ENCODE measurements at places on chromosomes 11 and 22.
A peak's percentile ranks its signal among the peaks of the same experiment; 100 is the strongest.

GRCh38 chr11:16160146-16160545 is 196.2 kb downstream of the SOX6 start:
- no peak for DNase-seq

GRCh38 chr11:63929616-63930015 is 9.2 kb upstream of the NAA40 start:
- DNase-seq: no peak

DNA sequence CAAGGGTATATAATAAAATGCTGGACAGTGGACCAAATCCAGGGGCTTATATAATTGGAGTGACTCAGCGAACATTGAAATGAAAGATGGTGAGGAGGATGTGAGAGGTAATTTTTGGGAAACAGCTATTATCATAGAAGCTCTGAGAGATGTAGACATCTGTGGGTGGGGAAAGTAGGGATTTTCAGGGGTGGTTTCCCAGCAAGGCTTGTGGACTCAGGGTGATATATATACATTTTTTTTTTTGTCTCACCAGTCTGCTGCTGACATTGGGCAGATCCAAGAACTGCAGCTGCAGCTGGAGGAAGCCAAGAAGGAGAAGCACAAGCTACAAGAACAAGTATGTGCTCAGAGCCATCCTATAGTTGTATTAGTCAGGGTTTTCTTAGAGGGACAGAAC is 208.1 kb downstream of the MYO18B start:
- DNase-seq: no peak

GRCh38 chr11:32391956-32392553 is 43.3 kb downstream of the WT1 start:
- DNase-seq: no peak

GRCh38 chr11:120658071-120658423 is 146.5 kb downstream of the GRIK4 start:
- DNase-seq: no peak

- no peak for DNase-seq
These were observed 1017.9 kb downstream of the TBC1D22A start for GRCh38 chr22:47780281-47780875.

- no peak for DNase-seq
These were observed 16.0 kb downstream of the RASD2 start for GRCh38 chr22:35556666-35557065.

GRCh38 chr22:36467946-36468345 is 13.5 kb downstream of the TXN2 start:
- DNase-seq: no peak

DNA sequence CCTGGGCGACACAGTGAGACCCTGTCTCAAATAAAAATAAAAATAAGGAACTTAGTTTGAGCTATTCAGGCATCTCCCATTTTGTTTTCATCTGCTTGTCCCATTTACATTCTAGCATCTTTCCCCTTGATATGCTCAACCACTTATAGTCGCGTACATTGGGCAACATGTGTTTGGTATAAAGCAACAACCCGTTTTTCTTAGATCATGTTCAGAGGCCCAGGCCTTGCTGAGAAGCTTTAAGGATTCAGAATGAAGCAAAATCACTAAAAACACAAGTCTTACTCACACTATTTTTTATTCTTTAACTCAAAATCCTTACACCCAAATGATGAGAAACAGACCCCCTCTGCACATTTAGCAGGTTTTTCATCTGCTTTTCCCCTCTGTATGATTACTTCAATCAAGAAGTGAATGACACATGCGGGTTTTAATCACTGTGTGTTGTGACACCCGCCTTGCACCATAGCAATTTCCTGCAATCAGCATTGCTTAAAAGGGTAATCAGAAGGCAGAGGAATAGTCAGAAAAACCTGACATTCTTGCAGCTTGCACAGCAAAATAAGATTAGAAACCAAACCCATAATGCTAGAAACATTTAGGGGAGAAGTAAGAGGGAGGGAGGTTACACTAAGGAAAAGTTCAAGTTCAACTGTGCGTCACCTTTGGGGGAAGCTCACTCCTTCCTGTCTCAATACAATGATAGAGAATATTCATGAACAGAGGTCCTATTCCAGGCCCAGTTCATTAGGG is 25.9 kb downstream of the ALG9 start:
- DNase-seq: no peak

DNA sequence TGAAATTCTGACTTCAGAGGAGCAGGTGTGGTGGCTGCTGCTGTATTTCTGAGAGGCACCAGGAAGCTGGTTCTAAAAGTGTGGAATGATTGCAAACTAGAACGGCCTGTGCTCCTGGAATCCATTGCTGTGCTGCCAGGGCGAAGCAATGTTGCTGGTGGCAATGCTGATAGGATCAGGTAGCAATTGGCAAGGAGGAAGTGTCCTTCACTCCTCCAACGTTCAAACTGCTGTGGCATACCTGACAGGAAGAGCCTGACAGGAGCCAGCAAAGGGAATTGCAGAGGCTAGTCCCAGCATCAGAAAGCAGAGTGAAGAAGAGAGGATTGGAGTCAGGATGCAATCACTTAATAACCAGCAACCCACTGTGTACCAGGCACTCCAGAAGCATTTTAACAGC is 118.2 kb downstream of the FAR1 start:
- no peak for DNase-seq

- DNase-seq: no peak
These were observed 32.1 kb downstream of the IFT27 start for GRCh38 chr22:36743591-36744412.

DNA sequence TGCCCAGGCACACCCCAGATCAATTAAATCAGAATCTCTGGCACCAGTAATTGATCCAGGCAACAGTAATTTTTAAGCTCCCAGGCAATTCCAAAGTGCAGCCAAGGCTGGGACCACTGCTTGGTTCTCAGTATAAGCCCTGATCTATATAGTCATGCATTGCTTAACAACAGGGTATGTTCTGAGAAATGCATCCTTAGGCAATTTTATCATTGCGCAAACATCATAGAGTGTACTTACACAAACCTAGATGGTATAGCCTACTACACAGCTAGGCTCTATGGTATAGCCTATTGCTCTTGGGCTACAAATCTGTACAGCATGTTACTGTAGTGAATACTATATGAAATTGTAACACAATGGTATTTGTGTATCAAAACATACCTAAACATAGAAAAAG is 651 bp upstream of the C11orf42 start:
- no peak for DNase-seq

DNA sequence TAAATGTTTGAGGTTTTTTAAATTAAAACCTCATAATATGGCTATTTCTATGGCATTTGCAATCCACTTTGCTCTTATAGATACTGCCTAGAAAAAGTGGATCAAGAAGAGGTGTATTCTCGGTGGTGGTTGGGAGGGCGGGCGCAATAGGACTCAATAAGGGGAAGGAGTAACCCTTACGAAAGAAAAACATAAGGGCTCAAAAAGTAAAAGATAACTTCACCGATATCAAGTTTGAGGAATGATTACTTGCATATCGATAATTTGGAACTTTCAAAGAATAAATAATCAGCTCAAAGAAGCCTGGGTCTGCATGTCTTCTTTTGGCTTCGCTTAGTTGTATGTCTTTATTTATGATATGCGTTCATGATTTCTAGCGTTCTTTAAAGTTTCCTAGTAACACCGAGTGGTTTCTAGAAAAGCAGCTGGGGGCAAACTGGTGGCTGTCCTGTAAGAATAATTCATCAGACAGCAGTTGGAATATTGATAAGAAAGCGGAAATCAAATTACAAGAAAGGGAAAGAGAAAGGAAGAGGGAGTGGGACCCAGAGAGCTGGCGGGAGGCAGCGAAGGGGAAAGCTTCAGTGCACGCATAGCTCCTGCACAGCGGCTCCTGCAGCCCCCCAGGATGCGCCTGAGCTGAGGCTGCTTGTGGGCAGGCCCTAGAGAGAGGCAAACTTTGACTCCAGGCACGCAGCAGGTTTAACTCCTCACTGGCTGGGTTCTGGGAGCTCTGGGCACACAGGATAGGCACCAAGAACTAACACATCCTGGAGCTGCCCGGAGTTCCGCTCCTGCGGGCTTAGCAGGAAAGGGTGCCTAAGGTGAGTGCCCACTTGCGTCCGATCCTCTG is 9.1 kb upstream of the FLI1 start:
- DNase-seq: no peak

GRCh38 chr11:66181632-66182315 is 86.7 kb upstream of the RAB1B start:
- no peak for DNase-seq

- peak; percentile 4 for DNase-seq
These were observed at the start of gene APOL4 for GRCh38 chr22:36201630-36202319. APOL4 (minus strand) TSS chr22:36201809; CDS start chr22:36201734, 75 bp downstream.

DNA sequence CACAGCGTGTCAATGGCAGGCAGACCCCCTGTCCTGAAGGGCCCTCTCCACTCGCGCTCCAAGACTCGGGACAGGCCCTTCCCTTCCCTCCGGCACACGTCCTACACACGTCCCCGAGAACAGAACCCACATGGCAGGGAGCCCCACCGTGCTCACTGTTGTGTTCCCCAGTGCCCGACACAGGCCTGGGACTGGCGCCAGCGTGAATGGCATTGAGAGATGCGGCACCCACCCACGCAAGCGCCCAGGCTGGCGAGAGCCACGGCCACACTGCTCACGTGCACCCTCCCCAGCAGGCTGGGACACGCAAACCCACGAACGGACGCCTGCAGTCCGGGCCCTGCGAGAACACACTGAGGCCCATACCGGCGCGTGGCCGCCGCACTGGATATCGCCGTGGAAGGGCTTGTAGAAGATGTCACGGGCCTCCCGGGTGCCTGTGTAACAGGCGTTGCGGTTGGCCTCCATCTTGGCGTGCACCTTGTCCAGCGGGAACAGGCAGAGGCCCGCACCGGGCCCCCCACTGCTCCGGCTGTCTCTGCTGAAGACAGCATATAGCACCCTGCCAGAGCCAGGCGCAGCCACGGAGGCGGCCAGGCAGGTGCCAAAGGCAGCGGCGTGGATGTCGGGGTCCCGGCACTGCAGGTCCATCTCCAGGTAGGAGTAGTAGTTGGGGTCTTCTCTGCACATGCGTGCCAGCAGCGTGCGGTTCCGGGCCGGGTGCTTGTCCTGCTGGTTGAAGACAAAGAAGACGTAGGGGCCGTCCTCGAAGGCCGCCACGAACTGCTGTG is 18.1 kb downstream of the PLXNB2 start:
- no peak for DNase-seq

DNA sequence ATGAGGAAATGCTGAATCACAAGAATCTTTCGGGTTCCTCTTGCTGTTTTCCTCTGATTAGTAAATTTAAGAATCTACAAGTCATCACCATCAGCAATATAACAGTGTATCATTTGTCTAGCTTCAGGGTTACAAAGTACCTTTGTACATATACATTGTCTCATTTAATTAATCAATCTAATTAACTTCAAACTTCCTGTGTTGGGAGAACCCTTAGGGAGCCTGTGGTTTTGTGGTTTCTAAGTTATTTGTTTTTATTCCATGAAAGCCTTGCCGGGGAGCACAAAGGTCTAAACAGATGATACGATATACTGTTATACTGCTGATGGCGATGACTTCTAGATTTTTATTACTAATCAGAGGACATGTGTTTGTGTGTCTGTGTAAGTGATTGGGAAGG is 41.0 kb downstream of the TIMP3 start:
- no peak for DNase-seq

DNA sequence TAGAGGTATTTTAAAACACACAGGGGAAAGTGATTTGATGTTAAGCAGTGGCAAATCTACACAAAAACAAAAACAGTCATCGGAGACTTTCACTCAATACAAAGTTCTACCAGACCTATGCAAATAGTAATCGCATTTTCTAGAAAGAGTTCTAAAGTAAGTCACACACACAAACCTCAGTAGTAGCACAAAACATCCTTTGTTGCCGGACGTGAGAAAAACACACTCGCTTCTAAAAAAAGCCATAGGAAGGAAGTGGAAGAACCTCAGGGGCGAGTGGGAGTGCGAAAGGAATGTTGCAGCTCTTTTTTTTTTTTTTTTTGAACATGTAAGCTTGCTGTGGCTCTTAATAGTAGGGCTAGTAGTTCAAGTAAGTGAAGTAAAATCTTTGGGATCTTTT is 88.9 kb downstream of the MAML2 start:
- DNase-seq: no peak

- DNase-seq: no peak
These were observed 904.5 kb downstream of the DLG2 start for GRCh38 chr11:84722583-84723108.

DNA sequence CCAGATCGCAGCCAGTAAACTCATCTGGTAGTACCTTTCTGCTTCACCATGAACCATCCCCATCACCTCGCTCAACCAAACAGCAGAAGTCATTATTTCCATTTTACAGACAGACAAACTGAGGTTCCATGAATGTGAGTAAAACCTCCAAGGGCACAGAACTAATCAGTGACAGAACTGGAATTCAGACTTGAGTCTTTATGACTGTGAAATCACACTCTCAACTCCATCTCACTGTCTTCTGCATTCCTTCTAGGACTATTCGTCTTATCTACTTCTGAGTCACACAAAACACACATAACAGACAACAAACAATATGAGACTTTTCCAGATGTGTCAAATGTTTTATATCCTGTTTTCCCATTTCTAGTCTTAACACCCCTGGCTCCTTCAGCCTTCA is 9.3 kb upstream of the NUP50 start:
- no peak for DNase-seq

- DNase-seq: peak; percentile 69
These were observed 904.4 kb downstream of the BRD1 start for GRCh38 chr22:48923165-48923865.

- DNase-seq: no peak
These were observed 200.6 kb upstream of the POU2AF2 start for GRCh38 chr11:111044751-111045406.

DNA sequence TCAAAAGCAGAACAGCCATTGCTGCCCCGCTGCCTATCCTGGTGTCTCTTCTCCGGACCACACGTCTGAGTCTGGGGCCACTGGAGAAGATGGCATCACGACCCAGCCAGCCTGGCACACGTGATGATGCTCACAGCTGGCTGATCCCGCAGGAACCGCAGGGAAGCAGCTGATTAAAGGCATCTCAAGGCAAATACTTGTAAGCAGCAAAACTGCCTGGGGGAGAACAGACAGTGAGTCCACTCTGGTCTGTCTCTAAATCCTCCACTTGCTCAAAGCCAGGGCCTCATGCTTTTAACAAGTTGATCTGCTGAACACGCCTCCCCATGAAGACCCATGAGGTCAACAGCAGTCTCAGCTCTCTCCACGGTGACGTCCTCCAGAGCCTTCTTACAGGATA is 108.6 kb downstream of the BRD1 start:
- no peak for DNase-seq

DNA sequence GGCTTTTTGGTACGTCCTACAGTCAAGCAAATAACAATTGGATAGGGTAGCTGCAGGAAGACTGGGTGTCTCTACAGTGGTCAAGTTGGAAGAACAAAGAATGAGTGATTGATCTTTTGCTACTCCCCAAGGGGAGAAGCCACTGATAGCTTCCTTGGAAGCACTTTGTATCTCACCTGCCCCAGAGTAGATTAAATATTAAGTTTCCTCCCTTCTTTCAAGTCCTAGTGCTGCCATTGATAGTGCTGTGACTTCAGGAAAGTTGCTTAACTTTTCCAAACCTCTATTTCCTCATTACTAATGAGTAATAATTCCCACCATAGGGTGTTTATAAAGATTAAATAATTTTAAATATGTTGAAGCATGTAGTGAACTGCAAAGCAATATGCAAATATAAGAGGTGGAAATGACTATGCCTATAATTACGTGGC is 35.6 kb upstream of the EHF start:
- no peak for DNase-seq

- DNase-seq: no peak
These were observed 474.4 kb downstream of the BRD1 start for GRCh38 chr22:49353235-49353634.

GRCh38 chr11:123519797-123520193 is 89.7 kb downstream of the GRAMD1B start:
- no peak for DNase-seq
